ENCODE measurements at places on chromosomes 7 and 10.
A peak's percentile ranks its signal among the peaks of the same experiment; 100 is the strongest.

DNA sequence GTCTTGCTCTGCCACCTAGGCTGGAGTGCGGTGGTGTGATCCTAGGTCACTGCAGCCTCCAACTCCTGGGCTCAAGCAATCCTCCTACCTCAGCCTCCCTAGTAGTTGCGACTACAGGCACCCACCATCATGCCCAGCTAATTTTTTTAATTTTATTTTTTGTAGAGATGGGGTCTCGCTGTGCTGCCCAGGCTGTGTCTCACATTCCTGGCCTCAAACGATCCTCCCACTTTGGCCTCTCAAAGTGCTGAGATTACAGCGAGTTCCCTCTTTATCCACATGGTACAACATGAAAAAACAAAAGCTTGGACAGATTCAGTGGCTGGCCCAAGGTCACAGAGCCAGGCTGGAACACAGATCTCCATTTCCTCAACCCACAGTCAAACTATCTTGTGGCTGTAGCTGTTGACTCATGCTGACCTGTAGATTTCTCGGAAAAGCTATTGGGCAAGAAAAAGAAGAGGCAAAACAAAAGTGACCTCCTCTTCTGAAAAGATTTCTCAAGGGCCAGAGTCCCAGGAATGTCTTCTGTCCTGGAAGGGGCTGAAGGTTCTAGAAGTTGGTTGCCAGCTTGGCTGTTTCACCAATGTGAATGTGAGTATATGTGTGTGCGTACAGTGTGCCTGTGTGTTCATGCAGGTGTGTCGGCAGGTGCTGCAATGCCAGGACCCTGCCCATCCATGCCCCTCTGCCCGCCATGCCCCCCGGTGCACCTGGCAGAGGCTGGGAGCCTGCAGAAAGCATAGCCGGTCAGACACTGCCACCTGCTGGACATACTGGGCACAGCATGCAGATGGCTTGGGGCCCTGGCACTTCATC, 28.4 kb downstream of the TMEM130 start:
- peak; percentile 32 for DNase-seq

DNA sequence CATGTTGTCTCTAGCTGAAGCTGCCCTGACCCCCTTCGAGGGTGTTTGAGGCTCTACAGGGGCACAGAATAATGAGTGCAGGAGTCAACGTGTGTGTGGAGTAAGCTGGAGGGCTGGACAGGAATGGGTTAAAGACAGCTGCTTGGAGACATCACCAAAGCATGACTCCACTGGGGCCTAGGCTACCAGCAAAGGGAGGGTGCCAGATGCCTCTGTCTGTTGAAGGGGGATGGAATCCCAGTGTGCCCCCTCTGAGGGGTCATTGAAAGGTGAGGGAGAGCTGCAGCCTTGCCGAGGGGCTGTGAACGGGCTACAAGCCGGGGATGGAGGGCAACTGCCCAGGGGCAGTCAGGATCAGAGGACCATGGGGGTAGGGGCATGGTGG, 51.7 kb upstream of the PODXL start:
- no peak for DNase-seq

DNA sequence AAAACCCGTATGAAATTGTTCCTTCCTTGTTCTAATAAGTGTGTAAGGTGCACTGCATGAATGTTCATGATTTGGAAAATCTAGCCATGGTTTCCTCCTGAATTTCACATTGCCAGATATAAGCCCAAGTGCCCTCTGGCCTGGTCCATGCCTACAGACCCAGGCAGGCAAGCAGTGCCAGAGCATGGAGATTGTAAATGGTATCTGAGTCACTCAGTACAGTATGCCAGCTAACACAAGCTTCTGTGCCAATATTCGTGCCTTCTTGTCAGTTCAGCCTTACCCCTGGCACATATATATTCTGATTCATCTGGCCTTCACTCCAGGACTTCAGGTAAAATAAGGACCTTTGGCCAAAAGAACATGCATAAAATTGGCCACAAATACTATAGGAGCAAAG, 38.4 kb upstream of the PDE1C start:
- no peak for DNase-seq

DNA sequence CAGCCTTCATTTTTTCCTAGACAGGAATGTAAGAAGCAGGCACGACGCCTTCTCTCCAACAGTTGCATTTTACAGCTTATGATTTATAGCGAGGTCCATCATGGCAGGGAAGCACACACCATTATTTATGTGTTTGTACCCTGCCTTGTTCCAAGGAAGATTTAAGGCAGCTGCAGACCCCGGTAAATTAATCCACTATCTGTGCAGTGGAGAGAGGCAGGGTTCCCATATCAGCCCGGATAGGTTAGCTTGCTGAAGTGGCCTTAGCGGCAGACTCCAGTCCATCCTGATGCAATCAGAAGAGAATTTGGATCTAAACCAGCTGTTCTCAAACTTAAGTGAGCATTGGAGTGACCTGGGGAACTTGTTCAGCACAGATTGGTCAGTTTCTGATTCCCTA, 359.4 kb downstream of the GALNT17 start:
- no peak for DNase-seq

GRCh38 chr10:36126076-36126475, 484.0 kb upstream of the FZD8 start:
- DNase-seq = no peak

DNA sequence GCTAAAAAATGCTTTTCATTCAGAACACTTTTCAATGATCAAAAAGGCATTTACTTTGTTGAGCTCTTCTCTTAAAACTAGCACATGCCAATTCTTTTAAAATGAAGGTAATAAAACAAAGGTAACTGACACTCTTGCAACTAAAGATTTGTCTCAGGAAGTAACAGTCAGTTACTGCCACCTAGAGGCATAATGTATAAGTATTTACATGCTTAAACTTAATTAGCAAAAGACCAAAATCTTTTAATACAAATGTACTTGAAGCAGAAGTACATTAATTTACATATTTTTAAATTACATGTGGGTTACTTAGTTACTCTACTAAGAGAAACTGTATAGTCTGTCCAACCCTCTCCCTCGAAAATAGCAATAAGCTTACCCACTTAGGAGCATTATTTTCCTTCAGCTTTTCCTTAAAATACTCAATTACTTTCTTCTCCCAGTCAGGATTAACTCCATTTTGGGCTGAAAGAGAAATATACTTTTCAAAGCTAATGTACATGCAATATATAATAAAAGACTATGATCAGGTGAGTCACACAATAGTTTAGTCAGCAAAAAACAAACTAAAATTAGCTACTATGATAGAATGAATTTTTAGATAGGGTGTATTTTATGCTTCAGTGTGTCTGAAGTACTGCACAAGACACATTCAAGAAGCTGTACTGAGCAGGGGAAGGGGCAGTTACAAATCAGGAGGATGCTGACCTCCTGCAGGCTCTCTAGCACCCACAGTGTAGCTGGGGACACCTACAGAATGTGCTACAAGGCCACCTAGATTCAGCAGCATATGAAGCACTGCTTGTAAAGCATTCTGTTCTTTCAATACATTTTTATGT, 13.0 kb downstream of the MCMBP start:
- DNase-seq = no peak

GRCh38 chr7:2251841-2252771, 10.1 kb downstream of the NUDT1 start:
- no peak for DNase-seq

DNA sequence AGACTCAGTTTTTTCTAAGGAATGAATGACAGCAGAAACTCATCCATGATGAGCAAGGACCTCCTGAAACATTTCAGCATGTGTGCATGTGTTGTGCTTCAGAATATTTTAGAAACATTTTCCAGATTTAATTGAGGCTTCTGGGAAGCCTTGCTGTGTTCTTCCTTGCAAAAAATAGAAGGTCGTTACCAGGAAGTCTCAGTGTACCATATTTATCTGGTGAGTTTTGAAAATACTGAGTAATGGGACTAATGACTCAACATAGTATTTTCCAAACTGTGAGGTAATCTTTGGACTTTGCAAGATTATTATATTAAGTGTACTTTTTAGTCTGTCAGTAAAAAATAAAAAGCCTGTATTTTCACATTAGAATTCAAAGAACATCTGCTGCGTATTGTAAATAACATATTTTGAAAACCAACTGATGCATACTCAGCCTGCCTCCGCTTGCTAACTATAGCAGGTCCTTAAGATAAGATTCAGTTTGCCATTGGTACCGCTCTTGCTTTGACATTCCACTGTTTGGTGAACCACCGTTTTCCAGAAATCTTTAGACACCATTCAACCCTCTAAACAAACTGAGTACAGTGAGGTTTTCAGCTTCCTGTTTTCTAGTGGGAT, 739.6 kb upstream of the GALNT17 start:
- no peak for DNase-seq

GRCh38 chr7:115491744-115492380, 538.7 kb downstream of the TFEC start:
- no peak for DNase-seq

- DNase-seq = no peak
Observed at GRCh38 chr7:28845106-28845505, 113.0 kb downstream of the TRIL start.

DNA sequence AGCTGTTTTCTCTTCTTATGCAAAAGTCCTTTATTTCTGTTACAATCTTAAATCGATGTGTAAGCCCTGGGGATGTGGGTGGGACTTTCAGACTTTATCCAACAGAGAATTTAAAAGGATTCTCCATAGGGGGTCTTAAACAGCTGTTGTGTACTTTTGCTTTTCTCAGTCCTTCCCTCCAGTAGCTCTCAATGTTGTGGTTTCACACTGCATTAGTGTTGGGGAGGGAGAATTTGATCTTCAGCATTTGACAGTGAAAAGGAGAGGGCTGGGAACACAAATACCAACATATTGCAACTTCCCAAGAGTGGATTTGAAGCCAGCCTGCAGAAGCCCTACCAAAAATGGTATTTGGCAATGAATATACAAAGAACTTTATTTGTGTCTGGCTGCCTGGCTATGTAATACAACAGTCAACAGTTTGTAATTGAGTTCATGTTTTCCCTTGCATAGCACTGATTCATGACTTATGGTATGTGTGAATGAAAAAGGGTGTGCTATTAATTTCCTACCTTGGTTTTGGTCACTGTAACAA, 80.1 kb upstream of the CAPZA2 start:
- DNase-seq = no peak

DNA sequence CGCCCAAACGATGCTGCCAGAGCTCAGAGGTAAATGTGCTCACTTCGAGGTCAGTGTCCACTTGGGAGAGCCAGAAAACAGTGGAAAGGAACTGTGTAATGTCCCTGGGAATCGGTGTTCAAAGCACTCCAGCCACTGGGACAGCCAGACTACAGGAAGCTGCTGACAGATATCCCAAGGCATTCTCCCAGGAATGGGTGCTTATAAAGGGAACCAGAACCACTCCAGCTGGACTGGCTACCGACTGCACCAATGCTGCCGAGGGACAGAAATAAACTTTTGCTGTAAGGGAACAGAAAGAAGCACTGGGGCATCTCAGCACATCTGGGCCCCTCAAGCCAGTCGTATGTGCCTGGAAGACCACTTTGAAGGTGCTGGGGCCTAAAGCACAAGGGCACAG, 76.7 kb downstream of the ATXN7L1 start:
- DNase-seq = no peak

DNA sequence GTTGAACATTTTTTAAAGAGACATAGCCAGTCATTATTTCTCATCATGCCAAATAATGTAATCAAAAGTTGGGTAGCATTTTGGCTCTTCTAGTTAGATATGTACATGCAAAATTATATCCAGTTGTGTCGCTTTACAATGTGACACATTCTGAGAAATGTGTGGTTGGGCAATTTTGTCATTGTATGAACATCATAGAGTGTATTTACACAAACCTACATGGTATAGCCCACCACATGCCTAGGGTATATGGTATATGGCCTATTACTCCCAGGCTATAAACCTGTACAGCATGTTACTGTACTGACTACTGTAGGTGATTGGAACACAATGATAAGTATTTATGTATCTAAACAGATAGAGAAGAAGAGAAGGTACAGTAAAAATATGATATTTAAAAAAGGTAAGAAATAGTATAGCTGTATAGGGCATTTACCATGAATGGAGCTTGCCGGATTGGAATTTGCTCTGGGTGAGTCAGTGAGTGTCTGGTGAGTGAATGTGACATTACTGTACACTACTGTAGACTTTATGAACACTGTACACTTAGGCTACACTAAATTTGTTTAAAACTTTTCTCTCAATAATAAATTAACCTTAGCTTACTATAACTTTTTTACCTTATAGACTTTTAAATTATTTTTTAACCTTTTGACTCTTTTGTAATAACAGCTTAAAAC, 16.5 kb downstream of the ZNF365 start:
- no peak for DNase-seq

DNA sequence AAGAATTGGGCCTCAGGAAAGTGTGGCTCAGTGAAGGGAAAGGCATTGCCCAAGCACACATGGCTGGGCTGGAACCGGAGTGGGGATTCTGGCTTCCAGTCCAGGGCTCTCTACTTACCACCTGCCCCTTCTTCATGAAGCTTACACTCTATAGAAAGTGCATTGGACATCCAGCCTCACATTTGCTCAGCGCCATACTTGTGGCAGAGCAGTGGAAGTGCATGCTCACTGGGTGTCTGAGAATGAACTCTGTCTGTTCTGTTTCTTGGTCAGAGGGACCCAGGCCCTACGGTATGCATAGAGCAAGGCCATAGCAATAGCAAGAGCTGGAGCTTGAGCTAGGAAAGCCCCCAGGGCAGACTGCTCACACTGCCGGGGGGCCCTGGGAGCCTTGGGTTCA, 1253.5 kb downstream of the TYW1 start:
- no peak for DNase-seq

GRCh38 chr7:24824896-24825295, 67.6 kb upstream of the GSDME start:
- DNase-seq = no peak

GRCh38 chr7:137343281-137343841, at the start of gene PTN:
Gene PTN (minus strand): TSS chr7:137343733. CDS start chr7:137254973, 88,760 bp downstream.
- no peak for DNase-seq

GRCh38 chr7:42479816-42480633, 243.0 kb upstream of the GLI3 start:
- DNase-seq = no peak

- DNase-seq = no peak
Observed at GRCh38 chr7:98860071-98860470, 9.7 kb downstream of the TMEM130 start.

GRCh38 chr10:770975-771374, 81.5 kb upstream of the DIP2C start:
- no peak for DNase-seq

- DNase-seq = no peak
Observed at GRCh38 chr7:121931149-121931902, 58.4 kb downstream of the PTPRZ1 start.

GRCh38 chr10:61609701-61610100, 53.0 kb upstream of the CABCOCO1 start:
- DNase-seq = no peak
